AG09319 (cell line): ENCODE measurements at places on chromosomes 1 and 21.

- DNase-seq: no peak
Measured at GRCh38 chr21:19461481-19462205, 1058.1 kb upstream of the TMPRSS15 start.

DNA sequence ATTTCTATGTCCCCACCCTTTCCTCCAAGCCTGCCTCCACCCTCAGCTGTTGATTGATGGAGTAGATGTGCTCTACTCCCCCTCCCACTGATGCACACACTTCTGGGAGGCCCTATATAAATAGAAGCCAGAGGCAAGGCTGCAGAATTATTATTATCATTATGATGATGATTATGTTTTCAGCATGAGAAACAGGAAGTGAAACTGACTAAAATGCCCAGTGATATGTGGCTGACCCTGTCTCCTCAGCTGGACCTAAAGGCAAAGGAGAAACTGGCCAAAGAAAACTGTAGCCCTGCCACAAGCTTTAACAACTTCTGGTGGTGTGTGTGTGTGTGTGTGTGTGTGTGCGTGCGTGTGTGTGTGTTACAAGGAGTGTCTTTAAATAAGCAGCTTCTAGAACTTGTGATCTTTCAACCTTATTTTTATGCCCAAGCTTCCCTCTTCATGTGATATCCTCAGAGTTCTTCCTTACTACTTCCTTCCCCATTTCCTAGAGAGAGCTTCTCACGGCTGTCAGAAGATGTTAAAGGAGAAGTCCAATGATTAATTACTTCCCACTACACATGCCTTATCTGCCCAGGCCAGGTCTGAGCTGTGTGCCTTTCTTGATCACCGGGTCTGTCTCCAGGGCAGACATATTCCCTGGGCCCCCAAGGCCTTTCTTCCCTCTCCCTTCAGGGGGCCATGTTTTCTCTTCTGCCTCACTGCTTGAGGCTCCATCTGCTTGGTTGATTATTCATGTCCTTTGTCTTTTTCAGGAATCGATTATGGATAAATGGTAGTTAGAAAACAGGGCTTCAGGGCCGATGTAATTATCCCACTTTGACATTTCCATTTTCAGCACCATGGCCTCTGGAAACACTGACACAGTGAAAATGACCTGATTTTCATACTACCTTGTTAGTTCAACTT lies 11.6 kb upstream of the MAPKAPK2 start:
- DNase-seq: no peak

DNA sequence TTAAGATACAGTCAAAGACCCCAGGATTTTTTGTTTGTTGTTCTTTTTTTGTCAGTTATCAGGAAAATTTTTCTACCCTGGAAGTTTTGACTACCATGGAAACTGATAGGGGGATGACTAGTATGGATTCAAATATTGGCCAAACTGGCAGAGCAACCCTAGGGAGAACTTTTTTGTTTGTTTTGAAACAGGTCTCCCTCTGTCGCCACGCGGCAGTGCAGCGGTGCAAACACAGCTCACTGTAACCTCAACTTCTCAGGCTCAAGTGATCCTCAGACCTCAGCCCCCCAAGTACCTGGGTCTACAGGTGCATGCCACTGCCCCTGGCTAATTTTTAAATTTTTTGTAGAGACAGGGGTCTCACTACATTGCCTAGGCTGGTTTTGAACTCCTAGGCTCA lies 46.6 kb downstream of the TOR3A start:
- DNase-seq: no peak

- no peak for DNase-seq
Measured at GRCh38 chr1:203180611-203181330, 5.1 kb upstream of the MYBPH start.

DNA sequence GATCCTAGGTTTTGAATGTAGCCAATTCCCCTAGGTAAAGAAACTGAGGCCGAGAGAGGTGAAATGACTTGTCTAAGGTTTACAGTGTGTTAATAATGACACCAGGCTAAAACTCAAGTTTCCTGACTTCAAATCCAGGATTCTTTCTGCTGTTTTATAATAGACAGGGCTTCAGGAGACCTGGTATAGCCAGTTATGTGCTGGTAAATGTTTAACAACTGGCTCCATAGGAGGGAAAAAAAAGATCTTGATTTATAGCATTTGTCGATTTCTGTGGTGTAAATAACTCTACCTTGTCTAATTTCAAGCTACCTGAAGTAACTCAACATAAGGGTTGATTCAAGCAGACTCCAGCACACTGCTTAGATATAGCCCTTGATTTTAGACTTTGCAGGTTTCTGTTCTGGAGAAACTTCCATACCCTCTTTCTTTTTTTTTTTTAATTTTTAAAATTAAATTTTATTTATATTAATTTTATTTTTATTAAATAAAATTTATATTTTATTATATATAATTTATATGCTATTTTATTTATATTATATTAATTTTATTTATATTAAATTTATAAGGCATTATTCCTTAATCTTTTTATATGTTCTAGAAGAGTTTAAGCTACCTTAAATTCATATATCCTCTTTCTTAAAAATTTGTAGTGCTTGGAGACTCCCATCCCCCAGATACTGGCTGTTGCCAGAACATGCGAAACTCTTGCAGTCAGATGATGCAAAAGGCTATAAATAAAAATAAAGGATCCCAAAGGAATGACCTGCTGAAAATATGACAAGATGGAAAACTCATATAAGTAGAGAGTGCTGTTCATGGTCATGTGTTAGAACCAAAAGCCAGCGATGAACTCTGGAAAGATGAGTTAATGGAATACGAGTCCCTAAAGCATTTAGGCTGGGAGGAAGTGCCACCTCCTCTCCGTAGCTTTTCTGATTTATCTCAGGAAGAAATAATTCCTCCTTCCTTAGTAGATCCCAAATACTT lies 35.4 kb upstream of the SRSF10 start:
- DNase-seq: no peak

DNA sequence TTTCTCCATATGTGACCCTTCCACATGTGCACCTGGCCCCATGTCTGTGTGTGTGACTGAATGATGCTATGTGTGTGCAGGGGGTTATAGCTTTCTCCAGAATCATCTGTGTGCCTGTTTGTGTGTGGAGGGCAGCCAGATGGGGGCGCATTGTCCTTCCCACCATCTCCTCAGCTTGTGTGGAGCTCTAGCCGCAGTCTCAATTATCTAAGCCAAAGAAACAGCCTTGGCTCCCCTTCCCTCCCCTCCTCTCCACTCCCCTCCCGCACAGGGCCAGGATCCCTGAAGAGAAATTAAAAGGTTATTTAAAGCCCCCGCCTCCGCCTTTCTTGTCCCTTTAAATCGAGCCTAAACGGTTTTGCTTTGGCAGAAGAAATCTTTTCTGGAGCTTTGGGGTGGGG lies 1.8 kb upstream of the DMBX1 start:
- DNase-seq: no peak

DNA sequence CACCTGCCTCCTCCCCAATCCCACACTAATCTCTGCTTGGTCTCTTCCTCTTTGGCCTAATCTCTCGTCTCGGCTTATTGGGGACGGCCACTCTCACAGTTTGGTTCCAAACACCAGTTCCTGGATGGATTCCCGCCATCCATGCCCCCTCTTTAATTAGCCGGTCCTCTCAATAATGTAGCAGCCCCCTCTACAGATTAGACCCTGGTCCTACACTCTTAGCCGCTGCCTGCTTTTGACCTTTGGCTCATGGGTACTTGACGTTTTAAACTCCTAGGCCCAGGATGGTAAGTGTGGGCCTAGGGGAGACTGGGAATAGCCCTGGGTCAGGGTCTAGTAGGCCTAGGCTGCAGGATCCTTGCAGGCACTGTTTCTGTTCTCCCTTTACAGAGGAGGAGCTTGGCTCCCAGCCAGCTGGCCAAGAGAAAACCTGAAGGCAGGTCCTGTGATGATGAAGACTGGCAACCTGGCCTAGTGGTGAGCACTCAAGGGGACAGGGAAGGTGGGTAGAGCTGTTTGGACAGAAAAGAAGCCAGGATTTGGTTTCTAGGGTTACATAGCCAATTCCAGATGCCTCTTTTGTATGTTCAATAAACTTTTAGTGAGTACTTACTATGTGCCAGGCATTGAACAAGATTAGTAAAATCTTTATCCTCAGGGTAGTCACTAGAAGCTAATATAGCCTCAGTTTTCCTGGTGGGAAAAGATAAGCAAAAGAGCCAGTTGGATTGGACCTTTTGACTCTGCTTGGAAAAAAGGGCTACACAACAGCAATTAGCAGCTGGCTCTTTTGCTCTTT lies 758 bp downstream of the RAD54L start:
- no peak for DNase-seq

GRCh38 chr1:40661678-40662077 lies 3.8 kb downstream of the RIMS3 start:
- no peak for DNase-seq

DNA sequence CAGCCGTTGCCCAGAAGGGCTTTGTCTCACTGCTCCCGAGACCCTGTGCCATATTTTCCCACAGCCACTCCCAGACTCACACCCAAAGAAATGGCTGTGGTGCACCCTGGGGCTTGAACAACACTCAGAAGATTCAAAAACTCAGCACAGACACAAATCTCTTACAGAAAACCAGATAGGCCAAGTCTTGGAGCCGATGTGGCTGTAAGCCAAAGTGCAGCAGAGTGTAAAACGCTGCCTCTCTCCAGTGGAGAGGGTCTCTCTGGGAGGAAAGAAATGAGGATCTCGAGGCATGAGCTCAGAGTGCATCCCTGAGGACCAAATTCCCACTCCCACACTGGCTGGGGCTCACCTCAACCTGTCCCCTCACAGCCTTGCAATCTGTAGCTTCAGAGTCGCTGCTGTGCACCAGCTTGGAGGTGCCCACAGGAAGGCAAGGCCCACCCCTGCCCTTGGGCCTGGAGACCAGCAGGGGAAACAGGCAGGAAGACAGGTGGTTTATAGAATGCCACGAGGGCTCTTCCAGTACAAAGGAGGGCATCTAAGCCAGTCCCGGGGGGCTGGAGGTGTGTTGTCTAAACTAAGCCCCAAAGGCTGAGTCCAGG lies 171.3 kb upstream of the AJAP1 start:
- DNase-seq: no peak

- DNase-seq: no peak
Measured at GRCh38 chr1:24541711-24542346, 14.1 kb upstream of the NCMAP start.

GRCh38 chr21:44723177-44724131 lies 12.1 kb upstream of the TSPEAR start:
- DNase-seq: no peak

DNA sequence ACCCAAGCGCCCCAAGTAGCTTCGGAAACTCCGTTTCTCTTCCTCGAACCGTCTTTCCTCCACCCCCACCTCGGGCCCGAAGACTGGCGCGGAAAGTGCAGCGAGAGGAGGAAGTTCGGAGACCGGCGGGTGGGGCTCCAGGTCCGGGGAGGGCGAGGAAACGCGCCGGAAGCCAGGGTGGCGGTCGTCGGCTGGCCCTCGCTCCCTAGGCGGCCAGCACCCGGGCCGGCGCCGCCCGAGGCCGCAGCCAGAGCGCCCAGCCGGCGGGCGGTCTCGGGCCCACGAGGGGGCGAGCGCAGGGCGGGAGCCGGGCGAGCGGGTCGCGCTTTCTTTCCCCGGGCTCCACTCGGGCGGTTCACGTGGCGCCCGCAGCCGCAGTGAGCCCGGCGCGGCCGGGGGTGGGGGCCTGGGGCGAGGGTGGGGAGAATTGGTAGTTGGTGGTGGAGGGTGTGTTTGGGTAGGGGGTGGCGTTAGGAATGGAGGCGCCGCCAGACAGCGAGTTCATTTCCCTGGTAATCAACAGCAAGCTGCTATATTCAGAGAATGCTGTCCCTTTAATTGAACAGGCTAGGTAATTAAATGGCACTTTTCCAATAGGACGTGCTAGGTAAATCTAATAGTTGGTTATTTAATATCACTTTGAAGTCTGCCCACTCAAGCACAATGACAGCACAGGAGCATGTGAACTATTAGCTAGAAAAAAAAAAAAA lies 6.7 kb downstream of the LMO4 start:
- DNase-seq: no peak

DNA sequence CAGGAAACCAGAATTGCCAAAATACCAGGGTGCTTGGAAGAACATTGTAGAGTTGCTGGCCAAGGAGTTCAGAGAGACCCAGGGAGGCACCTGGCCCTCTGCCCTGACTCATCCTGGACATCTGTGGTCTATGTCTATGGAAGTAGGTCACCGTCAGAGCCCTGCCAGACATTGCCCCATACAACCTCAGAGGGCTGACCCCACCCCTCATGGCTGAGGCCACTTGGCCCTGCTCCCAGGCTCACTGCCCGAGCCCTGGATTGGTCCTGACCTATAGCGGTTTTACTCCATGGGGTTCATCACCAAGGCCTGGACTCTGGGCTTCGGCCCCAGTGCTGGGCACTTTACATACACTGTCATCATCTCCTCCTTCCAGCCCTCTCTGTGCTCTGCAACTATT lies 233.1 kb downstream of the PTPRU start:
- DNase-seq: no peak

DNA sequence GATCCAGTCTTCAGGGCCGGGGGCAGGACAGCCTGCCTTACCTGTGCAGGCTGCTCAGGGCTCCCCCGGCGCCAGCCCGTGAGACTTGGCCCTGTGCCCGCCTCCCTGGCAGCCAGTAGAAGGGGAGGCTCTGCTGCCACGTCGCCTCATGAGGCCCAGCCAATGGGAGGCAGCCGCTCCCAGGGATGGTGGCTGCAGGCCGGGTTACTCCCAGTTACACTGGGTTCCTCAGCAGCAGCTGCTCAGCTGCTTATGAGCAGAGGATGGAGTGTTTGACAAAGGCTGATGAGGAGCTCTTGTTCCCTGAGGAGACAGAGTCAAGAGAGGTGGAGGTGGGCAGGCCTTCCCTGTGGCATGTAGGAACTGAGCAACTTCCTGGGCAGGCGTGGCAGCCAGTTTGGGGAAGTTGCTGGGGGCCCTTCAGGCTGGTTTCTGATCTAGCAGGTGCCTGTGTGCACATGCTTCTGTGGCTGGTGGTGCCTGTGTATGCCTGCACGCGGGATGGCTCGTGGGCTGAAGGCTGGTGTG lies 5.5 kb downstream of the MFSD2A start:
- DNase-seq: no peak

- no peak for DNase-seq
Measured at GRCh38 chr1:31708324-31708723, 4.5 kb upstream of the COL16A1 start.

GRCh38 chr1:47814612-47815395 lies 182.4 kb downstream of the TRABD2B start:
- no peak for DNase-seq

GRCh38 chr1:112714313-112715263 lies 544 bp downstream of the PPM1J start:
- DNase-seq: no peak

DNA sequence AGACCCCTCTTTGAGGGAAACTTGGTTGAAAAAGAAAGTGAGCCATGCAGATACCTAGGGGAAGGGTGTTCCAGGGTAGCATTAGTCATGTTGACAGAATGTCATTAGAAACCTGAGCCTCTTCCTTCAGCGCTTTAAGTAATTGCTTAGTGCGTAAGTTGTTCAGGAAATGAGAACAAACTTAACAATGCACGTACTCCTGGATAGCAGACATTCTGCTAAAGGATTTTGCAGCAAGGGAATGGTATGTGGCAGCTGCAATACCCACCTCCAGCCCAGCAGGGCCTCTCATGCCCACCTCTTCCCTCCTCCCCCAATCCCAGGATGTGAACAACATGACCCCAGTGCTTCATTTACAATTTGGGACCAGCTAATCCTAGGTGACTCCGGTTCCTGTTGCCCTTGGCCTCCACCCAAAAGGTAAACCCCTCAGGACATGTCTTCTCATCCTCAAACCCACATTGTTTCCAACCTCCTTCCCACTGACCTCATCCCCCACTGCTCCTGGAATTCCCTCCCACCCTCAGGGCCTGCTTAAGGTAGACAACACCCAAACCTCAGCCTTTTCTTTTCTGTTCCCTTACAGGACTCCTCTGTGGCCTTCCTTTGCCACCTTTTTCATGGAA lies 98.0 kb upstream of the BCAR3 start:
- peak; percentile 14 for DNase-seq

- no peak for DNase-seq
Measured at GRCh38 chr1:216346526-216346925, 76.7 kb downstream of the USH2A start.
